ENCODE measurements at places on chromosomes 12 and 14. TPM values are rescaled to one million over a fixed set of nuclear protein-coding genes. Genes with fewer than 3 reads are reported as not detected.

DNA sequence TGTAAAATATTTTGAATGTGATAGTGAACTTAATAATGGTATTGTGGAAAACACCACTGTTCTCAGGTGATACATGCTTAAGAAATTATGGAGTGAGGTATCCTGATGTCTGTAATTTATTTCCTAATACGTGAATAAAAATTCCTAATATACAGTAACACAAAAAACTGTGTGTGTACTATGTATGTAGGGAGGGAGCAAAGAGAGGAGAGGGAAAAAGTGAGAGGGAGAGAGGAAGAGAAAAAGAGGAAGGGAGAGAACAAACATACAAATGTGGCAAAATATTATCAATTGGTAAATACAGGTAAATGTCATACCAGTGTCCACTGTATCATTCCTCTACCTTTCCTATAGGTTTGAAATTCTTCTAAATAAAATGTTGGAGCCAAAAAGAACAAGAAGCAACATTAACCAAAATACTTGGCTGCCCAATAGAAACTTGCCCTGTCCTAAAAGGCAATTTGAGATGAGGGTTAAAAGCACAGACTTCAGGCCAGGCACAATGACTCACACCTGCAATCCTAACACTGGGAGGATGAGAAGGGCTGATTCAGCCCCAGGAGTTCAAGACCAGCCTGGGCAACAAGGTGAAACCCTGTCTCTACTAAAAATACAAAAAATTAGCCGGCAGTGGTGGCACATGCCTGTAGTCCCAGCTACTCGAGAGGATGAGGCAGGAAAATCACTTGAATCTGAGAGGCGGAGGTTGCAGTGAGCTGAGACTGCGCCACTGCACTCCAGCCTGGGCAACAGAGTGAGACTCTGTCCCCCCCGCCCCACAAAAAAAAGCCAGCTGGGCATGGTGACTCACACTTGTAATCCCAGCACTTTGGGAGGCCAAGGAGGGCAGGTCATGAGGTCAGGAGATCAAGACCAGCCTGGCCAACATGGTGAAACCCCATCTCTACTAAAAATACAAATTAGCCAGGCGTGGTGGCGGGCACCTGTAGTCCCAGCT lies 14.5 kb downstream of the R3HDM2 start:
- no peaks in the 10 kb centered on the region for H3K36me3 ChIP-seq
- no peak overlapping the region for H3K27ac ChIP-seq
- H3K27me3 ChIP-seq = no peaks in the 10 kb centered on the region

DNA sequence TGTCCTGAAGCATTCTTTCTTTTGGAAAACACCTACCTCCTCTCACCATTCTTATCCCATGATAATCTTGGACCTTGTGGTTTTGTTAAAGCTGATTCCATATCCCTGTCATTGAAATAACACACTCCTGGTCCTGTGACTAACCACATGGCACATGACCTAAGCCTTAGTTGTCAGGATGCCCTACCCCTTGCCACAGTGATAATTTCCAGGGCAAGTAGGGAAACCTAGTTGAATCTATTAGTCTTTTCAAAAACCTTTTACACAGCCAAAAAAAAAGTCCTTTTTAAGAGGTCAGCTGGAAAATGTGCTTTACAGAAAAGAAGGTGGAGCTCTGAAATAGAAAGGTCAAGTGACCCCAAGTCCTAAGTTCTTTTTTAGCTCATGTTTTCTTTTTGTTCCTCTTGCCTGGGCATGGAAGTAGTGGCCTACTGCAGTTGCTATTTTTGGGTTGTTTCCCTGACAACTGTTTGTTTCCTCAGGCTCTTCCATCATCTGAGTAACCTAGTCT lies 608.4 kb downstream of the LRFN5 start:
- H3K27ac ChIP-seq = no peak overlapping the region
- no peaks in the 10 kb centered on the region for H3K4me1 ChIP-seq
- no peaks in the 10 kb centered on the region for H3K36me3 ChIP-seq
- no peak overlapping the region for H3K4me3 ChIP-seq
- H3K27me3 ChIP-seq = no peaks in the 10 kb centered on the region
- no peak for DNase-seq

DNA sequence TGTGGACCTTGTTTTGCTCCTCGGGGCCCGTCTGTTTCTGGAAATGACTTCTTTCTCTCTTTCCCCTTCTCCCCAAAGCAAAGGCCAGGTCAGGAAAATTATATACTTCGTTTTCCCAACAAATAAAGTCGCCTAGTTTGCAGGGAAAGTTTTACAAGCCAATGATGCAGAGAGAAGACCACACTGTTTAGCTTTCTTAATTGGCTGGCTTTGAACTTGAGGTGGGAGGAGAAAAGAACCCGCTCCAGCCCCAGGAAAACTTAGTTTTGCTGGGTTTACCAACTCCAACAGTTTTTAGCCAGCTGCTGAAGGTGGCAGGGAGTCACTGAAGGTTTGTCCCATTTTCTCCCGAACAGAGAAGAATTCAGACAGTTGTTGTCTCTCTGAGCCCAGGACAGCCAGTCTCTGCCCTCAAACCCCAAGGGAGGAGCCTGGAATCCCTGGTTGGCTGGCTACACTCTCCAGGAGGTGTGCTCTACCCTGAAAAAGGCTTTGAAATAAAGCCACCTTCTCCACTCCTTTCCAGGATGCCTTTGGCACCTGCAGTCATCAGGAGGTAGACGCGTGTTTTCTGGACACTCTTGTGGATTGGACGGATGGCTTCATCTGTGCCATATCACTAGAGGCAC lies 24.8 kb downstream of the BCL11B start:
- no peaks in the 10 kb centered on the region for H3K36me3 ChIP-seq
- DNase-seq = no peak
- H3K27me3 ChIP-seq = peaks cover 68% of the 10 kb centered on the region
- peaks cover 4% of the 10 kb centered on the region for H3K4me1 ChIP-seq
- peak overlapping the region; percentile 69 for H3K27ac ChIP-seq
- no peak overlapping the region for H3K4me3 ChIP-seq

- peak overlapping the region; percentile 84 for H3K27ac ChIP-seq
- H3K36me3 ChIP-seq = no peaks in the 10 kb centered on the region
- peak; percentile 91 for DNase-seq
- H3K4me3 ChIP-seq = peak overlapping the region; percentile 37
These were observed 59.1 kb downstream of the RASSF3 start for GRCh38 chr12:64669270-64669842.

The CD163L1 gene
- total RNA-seq = 74.9 TPM

GRCh38 chr12:95182868-95183415 lies 34.3 kb downstream of the FGD6 start:
- no peak overlapping the region for H3K27ac ChIP-seq
- DNase-seq = no peak
- H3K36me3 ChIP-seq = no peaks in the 10 kb centered on the region
- H3K4me1 ChIP-seq = no peaks in the 10 kb centered on the region
- H3K27me3 ChIP-seq = no peaks in the 10 kb centered on the region
- no peak overlapping the region for H3K4me3 ChIP-seq

GRCh38 chr14:91509083-91509877 lies 830 bp downstream of the PPP4R3A start:
- H3K4me1 ChIP-seq = peaks cover 49% of the 10 kb centered on the region
- peak; percentile 90 for DNase-seq
- peak overlapping the region; percentile 95 for H3K4me3 ChIP-seq
- no peaks in the 10 kb centered on the region for H3K27me3 ChIP-seq
- H3K27ac ChIP-seq = peak overlapping the region; percentile 100
- peaks cover 25% of the 10 kb centered on the region for H3K36me3 ChIP-seq

DNA sequence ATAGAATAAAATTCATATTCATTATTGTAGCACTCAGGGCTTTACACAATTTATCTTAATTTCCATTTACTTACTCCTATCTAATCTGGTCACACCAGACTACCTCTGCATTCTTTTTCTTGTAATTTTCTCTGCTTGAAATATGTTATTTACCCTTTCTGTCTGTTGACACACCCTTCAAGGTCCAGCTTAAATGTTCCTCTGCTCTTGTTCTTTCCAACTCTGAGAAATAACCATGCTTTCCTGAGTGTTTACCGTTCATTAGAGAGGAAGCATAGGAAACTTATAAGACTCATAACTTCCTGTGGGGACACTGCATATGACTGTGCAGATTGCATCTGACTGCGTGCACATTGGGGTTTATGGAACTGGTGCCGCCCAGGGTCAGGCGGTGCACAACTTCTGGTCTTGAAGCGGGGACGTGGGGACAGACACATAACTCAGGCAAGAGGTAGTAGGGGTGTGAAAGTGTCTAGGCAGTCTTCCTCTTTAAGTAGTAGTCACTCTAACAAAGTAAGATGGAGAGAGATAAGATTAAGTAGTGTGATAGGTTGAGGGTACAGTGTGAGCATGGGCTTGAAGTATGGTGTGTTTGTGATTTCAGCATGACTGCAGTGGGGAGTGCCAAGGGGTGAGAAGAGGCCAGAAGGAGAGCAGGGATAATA lies 42.6 kb upstream of the FOXJ2 start:
- no peaks in the 10 kb centered on the region for H3K36me3 ChIP-seq
- H3K4me3 ChIP-seq = no peak overlapping the region
- no peaks in the 10 kb centered on the region for H3K4me1 ChIP-seq
- H3K27ac ChIP-seq = peak overlapping the region; percentile 90
- H3K27me3 ChIP-seq = no peaks in the 10 kb centered on the region

The KLHDC1 gene
- total RNA-seq = 11.4 TPM

DNA sequence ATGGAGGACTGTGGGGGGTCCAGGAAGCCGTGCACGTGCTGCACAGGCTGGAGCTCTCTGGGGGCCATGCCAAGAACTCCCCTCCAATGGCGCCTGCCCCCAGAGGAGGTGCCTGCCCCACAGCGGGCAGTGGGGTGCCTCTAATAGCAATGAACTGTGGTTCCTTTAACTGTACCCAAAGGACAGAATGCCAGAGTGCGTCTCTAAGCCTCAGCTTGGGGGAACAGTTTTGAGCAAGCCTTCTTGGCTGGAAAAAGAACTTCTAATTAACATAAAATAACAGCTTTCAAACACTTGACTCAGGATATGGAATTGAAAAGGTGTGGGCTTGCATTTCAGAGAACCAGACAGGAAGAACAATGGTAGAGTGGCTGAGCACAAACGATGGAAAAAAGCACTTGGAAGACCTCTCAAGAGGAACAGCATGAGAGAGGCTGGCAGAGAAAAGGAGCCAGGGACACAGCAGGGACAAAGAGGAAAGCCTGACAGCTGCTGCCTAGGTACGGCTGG lies 195.6 kb downstream of the TTC7B start:
- no peaks in the 10 kb centered on the region for H3K27me3 ChIP-seq
- no peaks in the 10 kb centered on the region for H3K4me1 ChIP-seq
- H3K36me3 ChIP-seq = no peaks in the 10 kb centered on the region
- H3K27ac ChIP-seq = no peak overlapping the region

The CD163 gene
- total RNA-seq = 861 TPM

The KRT79 gene
- total RNA-seq = not detected

DNA sequence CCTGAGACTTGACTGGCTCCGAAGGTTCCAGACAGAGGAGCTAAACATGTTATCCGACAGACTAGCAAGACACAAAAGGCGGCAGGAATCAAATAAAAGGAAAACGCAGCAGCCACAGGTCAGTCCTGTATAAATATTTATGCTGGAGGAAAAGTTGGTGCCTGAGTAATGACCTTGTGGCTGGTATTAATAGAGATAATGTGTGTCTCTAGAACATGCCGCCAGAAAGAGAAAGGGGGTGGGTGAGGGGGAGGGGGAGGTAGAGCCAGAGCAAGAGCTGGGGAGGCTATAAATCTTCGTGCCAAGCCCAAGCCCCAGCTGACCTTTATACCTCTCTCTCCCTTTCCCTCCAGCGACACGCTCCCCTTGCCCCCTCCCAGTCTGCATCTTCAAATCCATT lies 590.4 kb downstream of the MED13L start:
- no peaks in the 10 kb centered on the region for H3K36me3 ChIP-seq
- no peak for DNase-seq

The AKAP3 gene
- 0.69 TPM for total RNA-seq

- peaks cover 3% of the 10 kb centered on the region for H3K27me3 ChIP-seq
- H3K4me1 ChIP-seq = peaks cover 27% of the 10 kb centered on the region
- H3K36me3 ChIP-seq = no peaks in the 10 kb centered on the region
- no peak overlapping the region for H3K4me3 ChIP-seq
These were observed 3.6 kb upstream of the EML1 start for GRCh38 chr14:99789581-99789980.

GRCh38 chr12:92431146-92431545 lies 271.6 kb upstream of the PLEKHG7 start:
- H3K4me3 ChIP-seq = no peak overlapping the region
- H3K36me3 ChIP-seq = no peaks in the 10 kb centered on the region
- peaks cover 14% of the 10 kb centered on the region for H3K4me1 ChIP-seq
- no peaks in the 10 kb centered on the region for H3K27me3 ChIP-seq
- peak; percentile 84 for DNase-seq

GRCh38 chr14:41016213-41016612 lies 590.5 kb upstream of the LRFN5 start:
- H3K27me3 ChIP-seq = no peaks in the 10 kb centered on the region
- H3K4me1 ChIP-seq = no peaks in the 10 kb centered on the region
- DNase-seq = no peak
- H3K4me3 ChIP-seq = no peak overlapping the region
- H3K27ac ChIP-seq = no peak overlapping the region

DNA sequence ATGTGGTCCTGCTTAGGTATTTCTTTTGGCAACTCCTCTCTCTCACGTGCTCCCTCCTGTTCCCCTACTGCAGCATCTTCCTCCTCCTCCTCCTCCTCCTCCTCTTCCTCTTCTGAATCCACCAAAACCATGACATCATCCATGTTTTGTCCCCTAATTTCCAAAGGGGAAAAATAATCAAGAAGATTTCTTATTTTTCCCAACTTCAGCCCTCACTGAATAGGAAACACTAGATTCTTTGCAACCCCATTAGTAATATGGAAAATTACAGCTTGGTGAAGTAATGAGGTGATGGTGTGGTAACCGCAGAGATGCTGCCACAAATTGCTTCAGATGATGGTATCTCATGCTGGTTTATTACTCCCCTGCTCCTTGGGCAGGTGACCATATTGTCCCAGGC lies 7.5 kb upstream of the WSB2 start:
- no peak overlapping the region for H3K4me3 ChIP-seq
- H3K27ac ChIP-seq = no peak overlapping the region
- DNase-seq = no peak
- H3K27me3 ChIP-seq = no peaks in the 10 kb centered on the region
